ENCODE measurements at places on chromosomes 7 and 10.

DNA sequence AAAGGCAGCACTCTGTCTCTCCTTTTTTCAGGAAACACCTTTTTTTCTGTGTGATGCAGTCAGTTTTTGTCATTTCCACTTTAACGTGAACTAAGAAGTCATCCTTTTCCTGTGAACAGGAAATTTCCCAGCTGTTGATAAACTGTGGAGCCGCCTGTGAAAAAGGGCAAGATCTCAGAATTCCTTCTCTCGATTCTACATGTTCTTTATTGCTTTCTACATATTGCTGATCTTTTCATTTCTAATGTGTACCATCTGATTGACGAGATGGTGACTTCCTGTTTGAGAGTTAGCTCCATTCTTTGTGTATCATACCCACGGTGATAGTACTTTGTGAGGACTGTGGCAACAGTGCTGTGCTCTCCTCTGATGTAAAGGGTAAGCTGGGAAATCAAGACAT lies 50.4 kb downstream of the ADD3 start:
- DNase-seq: no peak

DNA sequence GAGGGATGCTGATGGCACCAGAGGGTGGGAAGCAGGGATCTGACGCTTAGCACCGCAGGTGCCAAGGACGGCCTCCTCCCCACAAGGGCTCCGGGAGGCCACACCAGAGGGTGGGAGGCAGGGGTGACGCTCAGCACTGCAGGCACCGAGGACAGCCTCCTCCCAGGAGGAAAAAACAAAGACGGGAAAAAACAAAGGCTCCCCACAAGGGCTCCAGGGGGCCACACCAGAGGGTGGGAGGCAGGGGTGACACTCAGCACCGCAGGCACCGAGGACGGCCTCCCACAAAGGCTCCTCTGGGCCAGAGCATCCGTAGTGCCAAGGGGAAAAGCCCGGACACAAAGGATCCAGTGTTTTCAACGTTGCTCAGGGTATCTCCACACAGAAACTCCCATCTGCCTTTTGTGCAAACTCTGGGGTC lies 25.6 kb downstream of the DIP2C start:
- DNase-seq: no peak

DNA sequence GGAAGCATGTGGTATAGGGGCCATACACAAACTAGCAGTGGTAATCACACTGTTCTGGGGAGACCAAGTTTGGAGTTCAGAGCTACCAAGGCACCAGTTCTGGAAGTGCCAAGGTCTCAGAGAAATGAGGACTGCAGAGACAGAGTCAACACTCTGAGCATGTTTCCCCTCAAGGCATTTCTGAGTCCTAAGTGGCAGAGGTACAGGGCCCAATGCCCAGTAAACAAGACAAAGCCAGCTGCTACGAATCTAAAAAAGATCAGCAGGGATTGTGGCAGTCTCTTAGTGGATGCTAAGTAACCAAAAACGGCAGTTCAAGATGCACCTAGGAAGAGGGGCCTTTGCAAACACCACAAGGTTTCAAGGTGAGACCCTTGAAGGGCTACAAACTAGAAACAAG lies 271.9 kb downstream of the TNS3 start:
- DNase-seq: no peak

- peak; percentile 58 for DNase-seq
These were observed 160.2 kb downstream of the JAZF1 start for GRCh38 chr7:28020302-28020940.

DNA sequence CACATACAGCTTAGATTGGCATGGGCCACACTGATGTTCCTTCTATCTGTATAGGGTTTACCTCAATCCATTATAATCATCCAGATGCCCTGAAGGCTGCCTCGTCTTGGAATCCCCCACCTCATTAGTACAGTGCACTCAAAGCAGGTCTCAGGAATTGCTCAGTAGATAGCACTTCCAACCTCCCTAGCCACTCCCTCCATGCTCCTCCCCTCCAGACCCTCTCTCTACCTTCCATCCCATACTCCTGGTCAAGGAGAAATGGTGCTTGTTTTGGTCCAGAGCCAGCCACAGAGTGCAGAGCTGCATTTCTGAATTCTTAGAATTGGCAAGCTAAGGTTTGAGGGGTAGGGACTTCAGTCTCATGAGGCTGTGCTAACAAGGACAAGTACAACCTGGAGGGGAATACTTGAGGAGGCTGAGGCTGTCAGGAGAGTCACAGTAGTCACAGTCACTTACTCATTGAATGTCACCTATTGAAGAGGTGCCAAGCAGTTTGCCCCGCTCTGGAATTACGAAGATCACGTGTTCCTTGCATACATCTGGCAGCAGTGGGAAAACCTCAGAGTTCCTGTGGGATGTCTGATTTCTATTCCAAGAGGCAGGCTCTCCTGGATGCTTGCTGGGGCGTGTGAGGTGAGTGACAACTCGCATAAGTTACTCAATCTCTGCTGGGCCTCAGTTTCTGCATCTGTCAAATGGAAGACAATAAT lies 60.7 kb upstream of the ZNF746 start:
- no peak for DNase-seq

GRCh38 chr10:20978617-20979016 lies 81.5 kb upstream of the NEBL start:
- DNase-seq: no peak

Data from thymus (tissue), 14 donors.